ENCODE measurements at places on chromosomes 3 and 15.

- DNase-seq = no peak
Measured at GRCh38 chr15:52448011-52448890, 80.4 kb downstream of the MYO5A start.

GRCh38 chr15:92968926-92969651 is 69.0 kb downstream of the CHD2 start:
- DNase-seq = no peak

GRCh38 chr15:89489376-89489775 is 7.0 kb downstream of the RHCG start:
- DNase-seq = no peak

GRCh38 chr3:138284079-138284478 is 45.6 kb downstream of the NME9 start:
- no peak for DNase-seq

DNA sequence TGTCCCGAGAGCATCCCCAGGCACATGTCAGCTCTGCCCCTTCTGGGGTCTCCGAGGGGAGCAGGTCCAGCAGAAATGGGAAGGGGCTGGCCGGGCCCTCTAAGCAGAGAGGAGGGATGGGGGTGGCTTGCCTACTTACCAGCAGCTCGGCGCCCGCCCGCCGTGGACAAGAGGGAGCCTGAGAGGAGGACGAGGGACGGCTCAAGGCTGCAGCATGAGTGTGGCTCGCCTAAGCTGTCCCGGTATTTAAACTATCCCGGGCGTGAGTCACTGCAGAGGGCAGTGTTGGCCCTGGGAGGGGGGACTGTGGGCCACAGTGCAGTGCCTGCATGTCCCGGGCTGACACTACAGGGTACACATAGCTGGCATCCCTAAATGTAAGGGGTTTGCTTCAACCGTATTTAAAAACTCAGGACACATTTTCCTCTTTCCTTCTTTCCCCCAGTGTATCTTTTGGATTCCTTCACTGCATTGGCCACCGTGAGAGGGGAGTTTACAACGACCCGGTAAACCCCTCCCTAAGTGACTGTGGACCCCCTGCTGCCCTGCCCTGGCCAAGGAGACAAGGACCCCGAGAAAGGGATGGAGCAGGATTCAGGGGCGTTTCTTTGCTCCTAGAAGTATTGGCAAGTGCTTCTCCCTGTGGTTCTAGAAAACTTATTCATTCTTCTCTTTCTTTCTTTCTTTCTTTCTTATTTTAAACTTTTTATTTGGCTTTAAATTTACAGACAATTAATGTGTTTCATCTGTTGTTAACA is at the start of gene LRRC15:
Gene LRRC15 (minus strand): TSS at position 222 of the 758 bp plus-strand sequence. CDS start 8,700 bp downstream, outside the sequence.
- no peak for DNase-seq

GRCh38 chr3:183290216-183290615 is 37.2 kb downstream of the B3GNT5 start:
- DNase-seq = no peak

DNA sequence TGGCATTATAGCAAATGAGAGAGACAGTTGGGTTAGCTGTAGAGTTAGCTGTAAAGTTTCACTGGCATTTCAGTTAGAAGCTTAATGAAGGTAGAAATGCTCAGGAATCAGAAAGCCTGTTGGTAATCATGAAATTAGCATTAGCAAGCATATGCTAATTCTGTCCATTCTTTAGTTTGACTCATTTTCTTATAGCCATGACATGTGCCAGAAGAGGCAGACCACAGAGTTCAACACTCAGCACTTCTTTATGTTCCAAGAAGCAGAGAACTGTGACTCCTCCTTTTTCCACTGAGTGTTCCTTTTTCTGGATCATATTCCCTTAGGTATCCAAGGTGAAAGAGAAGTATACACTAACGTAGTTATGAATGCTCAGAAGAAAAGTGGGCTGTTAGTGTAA is 276.2 kb upstream of the SGO1 start:
- DNase-seq = no peak

DNA sequence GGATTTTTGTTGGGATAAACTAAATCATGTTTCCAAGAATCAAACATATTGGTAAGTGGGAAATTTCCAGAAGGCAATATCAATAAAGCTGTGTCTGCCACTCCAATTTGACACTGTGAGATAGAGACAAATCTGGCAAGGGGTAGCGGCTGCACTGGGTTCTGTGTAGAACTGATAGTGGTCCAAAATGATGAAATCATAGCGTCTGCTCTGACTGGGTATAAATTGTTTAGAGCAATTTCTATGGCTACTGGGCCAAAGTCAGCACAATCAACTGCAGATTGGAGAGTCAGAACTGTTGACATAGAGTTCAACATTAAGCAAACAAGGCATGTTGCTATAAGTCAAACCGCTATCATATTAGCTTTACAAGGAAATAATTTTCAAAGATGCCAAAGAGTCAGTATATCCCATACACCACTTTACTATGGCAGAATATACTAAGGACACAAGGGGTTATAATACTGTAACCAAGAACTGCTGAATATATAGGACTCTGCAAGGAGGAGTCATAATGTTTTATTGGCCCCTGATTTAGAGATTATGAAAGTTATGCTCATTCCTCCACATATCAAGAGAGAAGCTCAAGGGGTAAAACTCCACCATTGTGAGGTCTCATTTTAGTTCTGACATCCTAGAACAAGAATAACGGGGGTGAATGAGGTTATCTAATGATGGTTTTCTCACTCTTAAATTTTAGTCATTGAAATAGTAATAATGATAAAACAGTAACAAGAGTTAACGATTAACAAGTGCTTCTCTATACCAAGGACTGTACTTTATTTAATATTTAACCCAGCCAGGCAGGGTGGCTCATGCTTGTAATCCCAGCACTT is 309.7 kb upstream of the GADL1 start:
- no peak for DNase-seq

DNA sequence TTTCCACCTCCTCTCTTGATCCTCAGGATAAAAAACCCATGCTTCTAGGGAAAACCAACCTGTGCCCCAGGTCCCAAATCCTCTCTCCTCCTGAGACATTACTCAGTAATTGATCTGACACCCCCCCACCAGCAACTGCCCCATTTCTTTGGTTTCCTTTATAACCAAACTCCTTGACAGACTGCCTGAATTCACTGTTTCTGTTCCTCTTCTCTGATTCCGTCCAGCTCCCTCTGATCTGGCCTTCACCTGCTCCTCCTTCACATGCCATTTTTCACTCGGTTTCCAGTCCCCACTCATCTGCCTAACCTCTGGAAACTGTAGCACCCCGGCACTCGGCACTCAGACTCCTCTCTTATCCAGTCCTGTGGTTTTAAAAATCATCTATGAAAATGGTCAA is 2.1 kb downstream of the CCDC51 start:
- DNase-seq = no peak

- DNase-seq = no peak
Measured at GRCh38 chr3:114893361-114893760, 253.7 kb downstream of the ZBTB20 start.

- no peak for DNase-seq
Measured at GRCh38 chr15:58931987-58932588, 1.4 kb downstream of the SLTM start.

- no peak for DNase-seq
Measured at GRCh38 chr15:63669074-63669473, 71.9 kb downstream of the FBXL22 start.

- DNase-seq = no peak
Measured at GRCh38 chr15:57973534-57973933, 92.0 kb downstream of the ALDH1A2 start.

- DNase-seq = no peak
Measured at GRCh38 chr3:117144853-117145252, 435.3 kb downstream of the TUSC7 start.

- no peak for DNase-seq
Measured at GRCh38 chr3:72194458-72194857, 409.5 kb upstream of the PROK2 start.

GRCh38 chr15:72554471-72555425 is 80.6 kb downstream of the ARIH1 start:
- no peak for DNase-seq

DNA sequence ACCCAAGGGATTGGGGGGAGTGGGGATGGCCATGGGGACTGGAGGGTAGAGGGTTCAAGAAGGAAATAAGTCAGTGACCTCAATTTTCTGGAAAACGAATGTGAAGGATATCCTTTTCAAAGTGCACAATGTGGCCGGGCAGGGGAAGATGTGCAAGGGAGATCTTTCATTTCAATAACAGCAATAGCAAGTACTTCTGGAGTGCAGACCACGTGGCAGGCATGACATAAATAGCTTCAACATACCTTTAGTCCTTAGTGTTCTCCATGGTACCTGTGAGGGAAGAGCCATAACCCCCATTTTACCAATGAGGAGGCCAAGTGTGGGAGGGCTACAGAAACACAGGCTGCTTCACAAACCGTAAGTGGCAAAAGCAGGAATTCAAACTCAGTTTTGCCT is 138.7 kb downstream of the FOXP1 start:
- no peak for DNase-seq

GRCh38 chr3:87810452-87811016 is 248.3 kb downstream of the CGGBP1 start:
- no peak for DNase-seq

DNA sequence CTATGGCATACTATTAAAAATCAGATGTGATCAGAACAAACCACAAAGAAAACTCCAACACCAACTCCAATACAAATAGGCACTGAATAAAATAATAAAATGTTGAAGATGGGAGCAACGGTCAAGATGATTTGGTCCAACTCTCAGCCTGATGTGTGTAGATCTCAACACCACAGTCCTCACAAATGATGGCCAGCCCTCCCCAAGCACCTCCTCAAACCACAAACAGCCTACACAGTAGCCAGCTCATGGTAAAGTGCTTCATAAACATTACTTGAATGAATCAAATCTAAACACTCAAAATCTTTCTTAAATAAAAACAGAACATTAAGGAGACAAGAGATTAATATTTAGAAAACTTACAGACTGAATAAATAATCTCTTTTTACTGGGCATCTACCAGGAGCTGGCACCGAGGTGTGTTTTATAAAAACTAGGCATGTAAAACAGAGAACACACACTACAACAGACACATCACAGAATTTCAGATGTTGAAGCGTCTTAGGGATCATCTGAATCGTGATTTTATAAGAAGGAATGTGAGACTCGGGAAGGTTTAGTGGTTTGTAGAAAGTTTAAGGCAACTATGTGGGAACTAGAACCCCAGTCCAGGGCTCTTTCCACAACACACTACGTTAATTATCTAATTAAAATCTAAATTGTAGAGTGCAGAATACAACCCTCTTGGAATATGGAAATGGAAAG is 102.4 kb downstream of the MYLK start:
- no peak for DNase-seq

- no peak for DNase-seq
Measured at GRCh38 chr15:101267320-101268104, 9.8 kb downstream of the SELENOS start.

DNA sequence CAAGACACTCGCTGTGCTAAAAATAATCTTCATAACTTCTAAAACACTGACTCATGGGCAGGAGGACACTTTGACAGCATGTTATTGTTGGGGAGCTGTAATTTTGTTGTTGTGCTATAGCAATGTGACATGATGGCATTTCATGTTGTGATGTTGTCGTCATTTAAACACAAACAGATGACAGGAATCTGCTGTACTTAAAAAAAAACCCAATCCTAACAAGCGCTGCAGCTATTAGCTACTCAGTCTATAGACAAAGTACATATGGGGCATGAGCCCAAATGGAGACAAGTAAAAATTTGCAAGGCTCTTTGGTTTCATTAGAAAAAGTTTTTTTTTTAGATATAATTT is 828 bp upstream of the ATOSA start:
- no peak for DNase-seq

DNA sequence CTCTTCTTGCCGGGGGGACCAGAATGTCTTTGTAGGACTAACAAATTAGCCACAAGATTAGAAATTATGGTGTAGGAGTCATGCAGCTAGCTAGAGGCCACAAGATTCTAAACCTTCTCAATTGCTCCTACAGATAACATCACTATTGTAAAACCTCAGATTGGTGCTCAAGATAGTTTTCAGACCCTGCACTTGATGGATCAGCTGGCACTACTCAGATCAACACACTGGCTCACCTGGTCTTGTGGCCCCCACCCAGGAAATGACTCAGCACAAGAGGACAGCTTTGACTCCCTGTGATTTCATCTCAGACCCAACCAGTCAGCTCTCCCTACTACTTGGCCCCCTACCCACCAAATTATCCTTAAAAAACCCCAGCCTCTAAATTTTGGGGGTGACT is 124.1 kb upstream of the RASGRP1 start:
- DNase-seq = no peak

GRCh38 chr15:77266708-77267386 is 153.1 kb downstream of the PEAK1 start:
- DNase-seq = no peak

- DNase-seq = no peak
Measured at GRCh38 chr15:75763137-75763611, 50.5 kb upstream of the CSPG4 start.

DNA sequence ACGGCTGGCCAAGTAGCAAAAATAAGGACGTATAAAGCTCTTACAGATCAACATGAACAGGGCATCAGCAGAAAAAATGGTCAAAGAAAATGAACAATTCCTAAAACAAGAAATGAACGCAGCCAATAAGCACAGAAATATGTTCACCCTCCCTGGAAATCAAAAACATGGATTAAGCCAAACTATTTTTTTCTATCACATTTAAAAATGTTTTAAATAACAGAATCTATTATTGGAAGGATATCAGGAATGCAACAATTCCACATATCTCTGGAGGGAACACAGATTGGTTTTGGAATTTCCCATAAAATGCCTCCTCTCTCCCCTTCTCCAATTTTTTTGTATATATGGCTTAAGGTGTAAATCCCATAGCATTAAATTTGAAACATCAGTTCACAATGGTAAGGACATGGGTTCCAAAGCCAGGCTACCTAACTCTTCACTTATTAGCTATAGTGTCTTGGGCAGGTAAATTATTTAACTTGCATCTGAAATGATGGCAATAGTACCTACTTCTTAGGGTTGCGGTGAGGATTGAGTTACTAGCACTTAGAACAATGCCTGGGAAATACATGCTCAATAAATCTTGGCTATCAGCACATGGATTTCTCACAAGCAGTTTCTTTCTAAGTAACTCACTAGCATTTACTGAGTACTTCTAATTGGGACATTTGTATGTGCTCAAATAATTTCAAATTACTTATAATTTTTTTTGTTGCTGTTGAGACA is 10.1 kb downstream of the UACA start:
- no peak for DNase-seq

GRCh38 chr3:21020043-21020442 is 731.0 kb downstream of the ZNF385D start:
- DNase-seq = no peak

DNA sequence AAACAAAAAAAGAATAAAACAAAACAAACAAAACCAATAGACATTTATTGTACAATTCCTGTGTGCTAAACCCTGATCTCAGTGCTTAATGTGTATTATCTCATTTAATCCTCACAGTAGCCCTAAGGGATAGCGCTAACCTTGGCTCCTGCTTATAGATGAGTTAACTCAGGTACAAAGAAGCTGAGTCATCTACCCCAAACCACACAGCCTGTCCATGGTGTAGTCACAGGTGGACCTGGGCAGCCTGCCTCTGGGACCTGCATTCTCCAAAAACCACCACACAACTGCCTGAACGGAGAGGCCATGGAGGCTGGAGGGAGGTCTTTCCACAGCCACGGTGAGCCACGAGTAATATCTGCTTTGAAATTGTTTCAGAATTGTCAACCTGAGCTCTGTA is 5.5 kb upstream of the CLN6 start:
- DNase-seq = no peak

- no peak for DNase-seq
Measured at GRCh38 chr15:67035886-67036285, 29.5 kb upstream of the SMAD3 start.

- no peak for DNase-seq
Measured at GRCh38 chr3:32323604-32324003, 68.0 kb upstream of the CMTM7 start.

- no peak for DNase-seq
Measured at GRCh38 chr3:6321999-6322398, 538.9 kb upstream of the GRM7 start.

Measured in cortex of kidney (tissue), 1 donor.